ENCODE measurements at places on chromosomes 1 and 21.

DNA sequence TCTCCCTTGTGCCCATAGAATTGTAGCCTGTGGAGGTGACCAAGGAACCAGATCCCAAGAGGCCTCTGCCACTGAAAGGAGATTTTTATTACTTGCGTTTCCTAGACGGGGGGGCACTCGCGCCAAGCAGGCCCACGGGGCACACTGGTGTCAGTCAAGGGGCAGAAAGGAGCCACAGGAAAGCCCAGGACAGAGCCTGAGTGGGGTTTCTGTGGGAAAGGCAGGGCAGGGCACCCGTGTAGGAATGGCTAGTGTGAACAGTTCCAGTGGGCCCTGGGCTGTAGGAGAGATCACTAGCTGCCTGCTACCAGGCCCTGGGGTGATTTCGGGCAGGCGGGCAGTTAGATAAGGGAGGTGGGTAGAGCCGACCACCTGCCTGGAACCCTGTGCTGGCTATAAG, 70.8 kb downstream of the ADARB1 start:
- no peak for DNase-seq

- DNase-seq: no peak
Observed at GRCh38 chr1:168345939-168346338, 65.3 kb downstream of the TBX19 start.

GRCh38 chr1:34379911-34380310, 203.2 kb downstream of the C1orf94 start:
- DNase-seq: no peak

DNA sequence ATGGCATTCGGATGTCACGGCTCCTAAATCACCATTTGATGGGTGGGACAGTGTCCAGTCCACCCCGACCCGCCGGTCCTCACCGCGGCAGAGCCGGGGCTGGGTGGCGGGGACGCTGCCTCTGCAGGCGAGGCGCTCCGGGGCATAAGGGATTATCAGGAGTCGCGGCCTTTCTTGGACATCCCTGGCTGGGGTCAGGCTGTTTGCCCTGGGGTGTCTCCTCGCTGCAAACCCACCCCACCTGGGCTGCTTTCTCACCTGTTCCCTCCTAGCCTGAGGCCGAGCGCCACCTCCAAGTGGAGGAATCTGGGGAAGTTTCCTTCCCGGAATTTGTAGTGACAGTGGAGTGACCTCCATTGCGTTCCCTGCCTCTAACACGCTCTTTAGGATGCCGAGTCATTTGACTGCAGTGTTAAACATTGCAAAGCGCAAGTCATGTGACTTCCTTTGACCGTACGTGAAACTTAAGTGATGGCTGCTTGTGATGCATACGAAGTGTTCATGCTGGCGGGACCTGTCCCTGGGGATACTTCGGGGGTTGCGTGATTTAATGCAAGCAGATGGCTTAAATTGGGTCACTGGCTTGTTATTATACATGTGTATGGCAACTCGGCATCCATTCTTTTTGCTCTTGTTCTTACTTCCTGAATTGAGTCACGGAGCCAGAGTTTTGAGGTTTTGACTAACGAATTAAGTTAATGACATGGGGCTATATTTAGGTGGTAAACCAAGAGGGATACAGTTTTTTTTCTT, 536 bp downstream of the LGALS8 start:
- peak; percentile 82 for DNase-seq

- no peak for DNase-seq
Observed at GRCh38 chr1:41469706-41470105, 14.8 kb downstream of the EDN2 start.

DNA sequence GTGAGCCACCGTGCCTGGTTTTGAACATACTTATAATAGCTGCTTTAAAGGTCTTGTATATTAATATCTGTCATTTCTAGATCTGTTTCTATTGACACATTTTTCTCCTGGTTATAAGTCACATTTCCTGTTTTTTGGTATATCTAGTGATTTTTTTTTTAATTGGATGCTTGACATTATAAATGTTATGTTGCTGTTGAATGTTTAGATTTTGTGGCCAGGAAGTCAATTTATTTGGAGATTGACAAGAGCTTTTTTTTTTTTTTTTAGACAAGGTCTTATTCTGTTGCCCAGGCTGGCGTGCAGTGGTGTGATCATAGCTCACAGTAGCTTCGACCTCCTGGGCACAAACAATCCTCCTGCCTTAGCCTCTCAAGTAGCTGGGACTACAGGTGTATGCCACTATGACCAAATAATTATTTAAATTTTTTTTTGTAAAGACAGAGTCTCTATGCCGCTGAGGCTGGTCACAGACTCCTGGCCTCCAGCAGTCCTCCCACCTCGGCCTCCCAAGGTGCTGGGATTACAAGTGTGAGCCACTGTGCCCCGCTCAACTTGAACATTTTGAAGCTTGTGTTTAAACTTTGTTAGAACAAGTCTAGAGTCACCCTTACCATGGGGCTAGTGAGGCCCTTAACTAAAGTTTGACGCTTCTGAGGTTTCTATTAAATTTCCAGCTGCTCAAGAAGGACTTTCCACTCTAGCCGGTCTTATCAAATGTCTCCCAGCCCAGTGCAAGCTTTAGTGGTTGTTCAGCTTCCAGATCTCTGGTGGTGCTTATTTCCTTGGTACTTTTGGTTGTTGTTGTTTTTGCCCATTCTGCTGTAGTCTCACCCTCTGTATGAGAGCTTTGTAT, 8.6 kb upstream of the CHI3L2 start:
- DNase-seq: no peak

GRCh38 chr1:183537405-183537804, 52.9 kb downstream of the NCF2 start:
- no peak for DNase-seq

All from activated CD4-positive, alpha-beta T cell treated with anti-CD3 and anti-CD28 coated beads, Interleukin-2, Interleukin-4, amounts not matched to agents 100 ng/mL and 50 ng/mL, durations not matched to agents 16 hours and 8 hours (primary cell).